ENCODE measurements at places on chromosomes 12 and 14.

DNA sequence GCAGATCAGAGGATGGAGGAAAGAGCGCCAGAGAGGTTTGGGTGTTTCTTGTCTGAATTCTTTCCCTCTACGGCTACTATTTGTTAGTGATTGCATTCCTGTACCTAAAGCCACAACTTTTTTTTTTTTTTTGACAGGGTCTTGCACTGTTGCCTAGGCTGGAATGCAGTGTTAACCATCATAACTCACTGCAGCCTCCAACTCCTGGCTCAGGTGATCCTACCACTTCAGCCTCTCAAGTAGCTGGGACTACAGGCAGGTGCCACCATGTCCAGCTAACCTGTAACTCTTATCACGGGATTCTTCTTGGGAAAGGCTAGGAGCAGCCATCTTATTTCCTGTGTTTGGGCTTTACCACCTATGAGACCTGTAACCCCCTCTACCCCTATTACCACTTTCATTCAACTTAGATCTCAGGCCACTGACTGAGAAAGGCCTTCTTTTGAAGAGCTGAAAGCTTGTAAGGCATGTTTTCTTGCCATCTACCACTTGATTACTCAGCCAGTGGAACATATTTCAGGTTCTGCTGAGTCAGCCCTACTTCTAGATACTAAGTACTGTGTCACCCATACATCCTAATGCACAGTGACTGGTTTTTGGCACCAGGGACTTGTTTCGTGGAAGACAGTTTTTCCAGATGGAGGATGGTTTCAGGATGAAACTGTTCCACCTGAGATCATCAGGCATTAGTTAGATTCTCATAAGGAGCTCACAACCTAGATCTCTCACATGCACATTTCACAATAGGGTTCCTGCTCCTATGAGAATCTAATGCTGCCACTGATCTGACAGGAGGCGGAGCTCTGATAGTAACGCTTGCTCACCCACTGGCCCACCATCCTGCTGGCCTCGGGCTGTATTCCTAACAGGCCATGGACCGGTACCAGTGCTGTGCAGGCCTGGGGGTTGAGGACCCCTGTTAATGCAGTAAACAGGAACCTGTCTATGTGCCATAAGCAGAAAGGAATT is 6.9 kb downstream of the VEZT start:
- DNase-seq, result no peak

- DNase-seq, result no peak
These were observed 10.9 kb downstream of the BCL7A start for GRCh38 chr12:122032580-122032979.

- DNase-seq, result no peak
These were observed 3.3 kb upstream of the PAPLN start for GRCh38 chr14:73234029-73234428.

GRCh38 chr12:12428961-12429657 is 72.2 kb downstream of the BORCS5 start:
- DNase-seq, result no peak

- no peak for DNase-seq
These were observed 818 bp upstream of the HHIPL1 start for GRCh38 chr14:99644035-99644587.

DNA sequence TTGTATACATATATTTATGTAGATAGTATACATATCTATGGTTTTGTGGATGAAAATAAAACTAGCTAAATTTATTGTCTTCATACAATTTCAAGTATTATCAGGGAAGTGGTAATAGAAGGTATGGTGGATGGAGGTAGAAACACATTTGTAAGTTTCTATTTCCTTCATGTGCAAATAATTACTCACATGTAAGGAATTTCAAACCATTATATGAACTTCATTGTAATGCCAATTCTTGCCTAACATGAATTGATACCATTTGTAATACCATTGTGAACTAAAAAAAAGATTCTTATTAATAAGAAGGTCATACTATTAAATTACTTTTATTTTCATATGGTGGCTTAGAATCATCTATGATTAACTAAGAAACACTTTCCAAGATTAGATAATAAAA is 20.1 kb upstream of the PPFIA2 start:
- no peak for DNase-seq

All from pulmonary artery endothelial cell (primary cell).